ENCODE measurements at places on chromosomes 11 and 22. TPM values are rescaled to one million over a fixed set of nuclear protein-coding genes. Genes with fewer than 3 reads are reported as not detected.

The UBASH3B gene
- 35.2 TPM for total RNA-seq

The HTR3A gene
- total RNA-seq, result not detected

The KRTAP5-9 gene
- total RNA-seq, result not detected

The RPS19BP1 gene
- 76.1 TPM for total RNA-seq

The TMPRSS5 gene
- total RNA-seq, result 1.2 TPM

The C11orf86 gene
- not detected for total RNA-seq

GRCh38 chr22:37521236-37521739, 2.1 kb upstream of the CARD10 start:
- no peak overlapping the region for H3K27ac ChIP-seq
- H3K27me3 ChIP-seq, result peaks cover 20% of the 10 kb centered on the region

GRCh38 chr11:119647254-119647653, 81.7 kb downstream of the NECTIN1 start:
- H3K4me1 ChIP-seq, result no peaks in the 10 kb centered on the region
- H3K4me3 ChIP-seq, result no peak overlapping the region
- peaks cover 8% of the 10 kb centered on the region for H3K27me3 ChIP-seq
- no peak overlapping the region for H3K27ac ChIP-seq

DNA sequence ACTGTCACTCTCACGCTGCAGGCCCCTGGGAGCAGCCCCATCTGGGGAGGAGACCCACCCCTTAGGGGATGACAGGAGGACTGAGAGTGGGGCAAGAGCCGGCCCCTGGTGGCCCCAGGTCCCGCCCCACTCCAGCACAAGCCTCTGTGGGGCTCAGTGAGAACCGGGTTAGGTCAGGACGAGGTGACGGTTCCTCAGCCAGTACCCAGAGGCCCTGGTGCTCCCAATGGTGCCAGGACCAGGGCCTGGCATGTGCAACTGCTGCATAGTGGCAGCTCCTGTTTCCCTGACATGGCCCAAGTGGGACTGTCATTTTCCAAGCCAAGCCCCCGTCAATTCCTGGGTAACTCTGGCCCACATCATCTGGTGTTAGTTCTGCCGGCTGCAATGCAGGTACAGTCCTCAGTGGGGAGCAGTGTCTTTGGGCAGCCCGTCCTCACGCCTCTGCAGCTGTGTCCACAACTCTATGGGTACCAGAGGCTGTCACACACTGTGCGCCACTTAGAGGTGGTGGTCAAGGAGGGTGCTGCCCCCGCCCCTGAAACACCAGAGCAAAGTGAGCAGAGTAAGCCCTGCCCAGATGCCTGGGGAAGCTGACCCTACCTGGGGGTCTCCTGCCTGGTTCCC, 15.9 kb downstream of the CHID1 start:
- H3K27ac ChIP-seq, result no peak overlapping the region
- no peak overlapping the region for H3K4me3 ChIP-seq
- no peaks in the 10 kb centered on the region for H3K36me3 ChIP-seq
- H3K27me3 ChIP-seq, result no peaks in the 10 kb centered on the region
- DNase-seq, result no peak

GRCh38 chr11:104113541-104113940, 50.4 kb downstream of the PDGFD start:
- no peak overlapping the region for H3K4me3 ChIP-seq
- no peak for DNase-seq
- H3K27me3 ChIP-seq, result no peaks in the 10 kb centered on the region
- H3K4me1 ChIP-seq, result no peaks in the 10 kb centered on the region
- no peak overlapping the region for H3K27ac ChIP-seq

GRCh38 chr11:67194096-67194495, 72.2 kb upstream of the GRK2 start:
- no peaks in the 10 kb centered on the region for H3K27me3 ChIP-seq
- peaks cover 8% of the 10 kb centered on the region for H3K4me1 ChIP-seq
- H3K27ac ChIP-seq, result no peak overlapping the region

- no peaks in the 10 kb centered on the region for H3K27me3 ChIP-seq
- peaks cover 17% of the 10 kb centered on the region for H3K36me3 ChIP-seq
- H3K27ac ChIP-seq, result no peak overlapping the region
- no peak overlapping the region for H3K4me3 ChIP-seq
- H3K4me1 ChIP-seq, result peaks cover 61% of the 10 kb centered on the region
- no peak for DNase-seq
Measured at GRCh38 chr11:110434952-110435779, 5.4 kb downstream of the FDX1 start.

- no peak for DNase-seq
- H3K27ac ChIP-seq, result no peak overlapping the region
- no peaks in the 10 kb centered on the region for H3K4me1 ChIP-seq
Measured at GRCh38 chr22:49062155-49062801, 765.4 kb downstream of the BRD1 start.
